ENCODE measurements at places on chromosomes 4 and X.

DNA sequence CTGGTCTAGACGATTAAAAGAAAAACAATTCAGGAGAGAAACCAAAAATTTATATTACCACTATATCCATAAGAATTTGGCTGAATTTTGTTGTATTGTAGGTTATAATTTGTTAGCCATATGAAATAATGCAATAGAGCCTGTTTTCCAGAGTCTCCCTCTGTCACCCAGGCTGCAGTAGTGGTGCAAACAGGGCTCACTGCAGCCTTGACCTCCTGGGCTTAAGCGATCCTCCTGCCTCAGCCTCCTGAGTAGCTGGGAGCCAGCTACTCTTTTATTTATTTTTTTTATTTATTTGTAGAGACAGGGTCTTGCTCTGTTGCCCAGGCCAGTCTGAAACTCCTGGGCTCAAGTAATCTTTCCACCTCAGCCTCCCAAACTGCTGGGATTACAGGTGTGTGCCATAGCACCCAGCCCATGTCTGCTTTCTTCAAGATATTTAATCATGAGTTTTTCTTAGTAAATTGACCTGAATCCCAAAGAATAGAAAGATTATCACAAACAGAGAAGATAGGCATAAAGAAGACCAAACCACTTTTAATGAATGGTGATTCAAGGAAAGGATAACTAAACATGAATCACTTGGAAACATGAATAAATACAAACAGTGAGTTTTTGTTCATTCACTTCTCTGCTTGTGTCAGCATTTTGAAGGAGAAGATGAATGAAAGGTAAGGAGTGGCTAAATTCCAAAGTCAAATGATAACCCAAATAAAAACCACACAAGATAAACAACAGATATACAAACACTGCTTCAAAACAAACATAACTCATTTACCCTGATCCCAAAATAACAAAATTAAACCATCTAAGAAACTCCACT is 82.1 kb downstream of the PPP3CA start:
- no peak for DNase-seq

DNA sequence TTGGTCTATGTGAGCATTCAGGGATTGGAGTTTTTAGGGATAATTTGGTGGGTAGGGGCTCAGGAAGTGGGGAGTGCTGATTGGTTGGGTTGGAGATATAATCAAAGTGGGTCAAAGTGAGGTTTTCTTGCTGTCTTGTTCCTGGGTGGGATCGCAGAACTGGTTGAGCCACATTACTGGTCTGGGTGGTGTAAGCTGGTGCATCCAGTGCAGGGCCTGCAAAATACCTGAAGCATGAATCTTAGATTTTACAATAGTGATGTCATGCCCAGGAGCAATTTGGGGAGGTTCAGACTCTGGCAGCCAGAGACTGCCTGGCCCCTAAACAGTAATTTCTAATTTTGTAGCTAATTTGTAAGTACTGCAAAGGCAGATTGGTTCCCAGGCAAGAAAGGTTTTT is 665.6 kb upstream of the PRKX start:
- no peak for DNase-seq

DNA sequence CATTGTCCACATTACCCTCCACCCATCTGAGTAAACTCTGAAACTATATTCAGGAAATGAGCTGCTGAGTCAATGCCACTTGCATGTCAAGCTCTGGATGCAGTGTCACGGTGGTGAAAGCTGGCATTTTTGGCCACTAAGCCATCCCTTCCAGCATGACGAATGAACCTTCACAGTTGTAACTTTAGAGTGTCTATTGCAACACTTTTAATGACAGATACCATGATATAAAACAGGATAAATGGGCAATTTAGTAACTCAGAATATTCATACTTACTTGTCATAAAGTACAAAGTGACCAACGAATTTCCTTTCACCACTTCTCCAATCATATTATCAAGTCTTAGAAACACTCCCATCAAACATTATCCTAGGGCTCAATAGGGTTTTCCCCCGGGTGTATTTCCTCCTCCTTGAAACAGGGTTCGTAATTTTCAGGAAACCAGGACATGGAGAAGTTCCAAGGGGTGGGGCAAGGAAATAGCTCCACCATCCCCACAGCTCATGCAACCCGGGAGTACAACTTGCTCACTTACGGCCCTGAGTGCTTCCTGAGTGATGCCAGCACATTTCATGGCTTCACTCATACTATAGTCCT is 73.1 kb downstream of the MTHFD2L start:
- DNase-seq = no peak

GRCh38 chr4:6162885-6163284 is 37.5 kb downstream of the JAKMIP1 start:
- DNase-seq = no peak

DNA sequence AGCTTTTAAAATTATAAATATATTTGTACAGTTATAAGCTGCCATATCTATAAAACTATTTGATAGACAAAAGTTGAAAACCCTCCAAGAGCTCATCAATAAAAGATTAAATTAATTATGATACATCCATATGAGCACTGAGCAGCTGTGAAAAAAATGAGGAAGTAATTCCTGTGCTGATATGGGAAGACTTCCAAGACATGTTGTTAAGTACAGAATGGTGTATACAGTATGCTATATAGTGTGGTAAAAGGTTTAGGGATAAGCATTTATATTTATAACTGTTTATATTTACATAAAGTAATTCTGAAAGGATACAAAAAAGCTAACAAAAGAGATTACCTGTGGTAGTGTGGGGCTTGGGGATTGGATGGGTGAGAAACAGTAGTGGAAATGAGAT is 92.8 kb upstream of the BMP2K start:
- DNase-seq = no peak

DNA sequence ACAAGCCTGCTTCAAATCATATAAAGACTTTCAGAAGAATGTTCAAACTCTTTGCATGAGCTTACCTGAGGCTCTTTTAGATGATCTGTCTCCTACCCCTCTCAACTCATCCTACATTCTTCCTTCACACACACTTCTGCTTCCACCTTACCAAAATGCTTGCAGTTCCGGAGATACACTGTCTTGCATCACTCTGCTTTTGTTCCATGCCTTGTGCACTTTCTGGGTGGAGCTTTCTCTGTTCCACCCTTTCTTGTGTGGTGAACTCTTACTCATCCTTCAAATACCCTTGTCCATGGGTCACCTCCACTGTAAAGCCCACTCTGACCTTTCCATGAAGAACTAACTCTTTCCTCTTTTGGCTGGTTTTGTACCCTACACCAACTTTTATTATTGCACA is 18.4 kb upstream of the MGST2 start:
- DNase-seq = no peak

GRCh38 chr4:56289934-56290333 is 97.4 kb downstream of the AASDH start:
- DNase-seq = no peak

- no peak for DNase-seq
Measured at GRCh38 chr4:16480011-16480410, 253.7 kb upstream of the TAPT1 start.

DNA sequence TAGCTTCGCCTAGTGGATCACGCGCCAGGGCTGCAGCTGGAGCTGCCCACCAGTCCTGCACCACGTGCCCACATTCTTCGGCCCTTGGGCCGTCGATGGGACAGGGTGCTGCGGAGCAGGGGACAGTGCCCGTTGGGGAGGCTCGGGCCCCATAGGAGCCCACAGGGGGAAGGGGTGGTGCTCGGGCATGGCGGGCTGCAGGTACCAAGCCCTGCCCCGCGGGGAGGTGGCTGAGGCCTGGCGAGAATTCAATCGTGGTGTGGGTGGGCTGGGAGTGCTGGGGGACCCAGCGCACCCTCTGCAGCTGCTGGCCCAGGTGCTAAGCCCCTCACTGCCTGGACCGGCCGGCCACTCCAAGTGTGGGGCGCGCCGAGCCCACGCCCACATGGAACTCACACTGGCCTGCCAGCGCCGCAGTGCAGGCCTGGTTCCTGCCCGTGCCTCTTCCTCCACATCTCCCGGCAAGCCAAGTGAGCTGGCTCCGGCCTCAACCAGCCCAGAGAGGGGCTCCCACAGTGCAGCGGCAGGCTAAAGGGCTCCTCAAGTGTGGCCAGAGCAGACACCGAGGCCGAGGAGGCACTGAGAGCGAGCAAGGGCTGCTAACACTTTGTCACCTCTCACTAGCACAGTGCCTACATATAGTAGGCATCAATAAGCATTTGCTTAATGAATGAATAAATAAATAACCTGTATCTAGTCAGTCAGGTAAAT is 11.7 kb downstream of the SCFD2 start:
- no peak for DNase-seq

DNA sequence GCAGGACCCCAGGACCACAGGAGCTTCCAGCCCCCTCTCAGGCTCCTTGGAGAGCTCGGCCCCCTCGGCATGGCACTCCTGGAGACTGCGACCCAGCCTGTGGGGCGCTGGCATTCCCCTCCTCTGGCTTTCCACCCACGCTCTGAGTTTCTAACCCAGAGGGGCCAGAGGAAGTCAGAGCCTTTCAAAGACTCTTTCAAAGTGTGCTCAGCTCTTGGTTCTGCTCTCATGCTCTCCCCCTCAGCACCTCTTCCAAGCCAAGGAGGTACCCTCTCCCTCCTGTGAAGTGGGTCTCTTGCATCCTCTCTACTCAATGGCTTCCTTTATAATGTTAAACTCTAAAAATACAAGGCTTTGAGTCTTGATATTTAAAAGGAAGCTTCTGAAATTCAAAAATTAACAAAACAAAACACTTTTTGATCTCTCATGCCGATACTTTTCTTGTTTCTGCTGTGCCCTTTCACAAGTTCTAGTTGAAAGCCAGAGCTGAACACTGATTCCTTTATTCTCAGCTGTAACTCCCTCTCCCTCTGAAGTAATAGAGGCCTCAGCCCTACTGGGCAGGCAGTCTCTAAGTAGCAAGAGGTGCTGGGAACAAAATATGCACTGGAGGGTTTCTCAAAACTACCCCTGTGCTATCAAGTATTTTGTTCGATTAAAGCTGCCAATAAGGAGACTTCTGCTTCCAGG is 82.8 kb downstream of the NAT8L start:
- DNase-seq = no peak

DNA sequence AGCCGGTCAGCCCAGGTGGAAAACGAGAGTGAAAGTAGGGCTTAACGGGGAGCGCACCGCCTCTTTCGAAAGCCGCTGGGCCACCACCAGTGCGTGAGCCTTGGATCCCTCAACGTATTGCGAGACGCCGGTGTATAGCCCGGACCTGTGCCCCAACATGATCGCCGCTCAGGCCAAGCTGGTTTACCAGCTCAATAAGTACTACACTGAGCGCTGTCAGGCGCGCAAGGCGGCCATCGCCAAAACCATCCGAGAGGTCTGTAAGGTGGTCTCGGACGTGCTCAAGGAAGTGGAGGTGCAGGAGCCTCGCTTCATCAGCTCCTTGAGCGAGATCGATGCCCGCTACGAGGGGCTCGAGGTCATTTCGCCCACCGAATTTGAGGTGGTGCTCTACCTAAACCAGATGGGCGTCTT is 929 bp downstream of the MAB21L2 start:
- DNase-seq = no peak

DNA sequence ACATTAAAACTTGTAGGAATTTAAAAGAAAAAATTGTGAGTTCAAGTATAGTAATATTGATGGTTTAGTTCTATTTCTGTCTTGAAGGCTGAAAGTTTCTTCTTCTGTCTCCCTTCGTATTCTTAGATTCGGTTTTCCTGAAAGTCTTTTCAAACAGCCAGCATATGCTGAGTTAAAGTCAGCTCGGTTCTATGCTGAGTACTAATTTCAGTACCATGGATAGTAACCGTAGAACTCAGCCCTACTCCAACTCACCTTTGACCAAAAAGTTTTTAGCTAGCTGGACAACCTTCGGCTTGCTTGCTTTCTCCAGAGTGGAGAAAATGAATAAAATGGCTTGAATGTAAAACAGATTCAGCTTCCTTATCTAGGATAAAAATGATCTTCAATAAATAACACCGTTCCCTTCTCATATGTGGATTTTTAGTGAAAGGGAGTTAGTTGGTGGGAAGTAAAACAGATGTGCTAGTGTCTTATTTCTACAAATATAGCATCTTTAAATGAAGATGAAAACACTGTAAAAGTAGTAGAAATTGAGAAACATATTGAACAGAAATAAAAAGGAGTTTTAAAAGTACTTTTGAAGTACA is 5.2 kb downstream of the POU4F2 start:
- no peak for DNase-seq

- DNase-seq = no peak
Measured at GRCh38 chr4:156954587-156954986, 17.0 kb downstream of the PDGFC start.

DNA sequence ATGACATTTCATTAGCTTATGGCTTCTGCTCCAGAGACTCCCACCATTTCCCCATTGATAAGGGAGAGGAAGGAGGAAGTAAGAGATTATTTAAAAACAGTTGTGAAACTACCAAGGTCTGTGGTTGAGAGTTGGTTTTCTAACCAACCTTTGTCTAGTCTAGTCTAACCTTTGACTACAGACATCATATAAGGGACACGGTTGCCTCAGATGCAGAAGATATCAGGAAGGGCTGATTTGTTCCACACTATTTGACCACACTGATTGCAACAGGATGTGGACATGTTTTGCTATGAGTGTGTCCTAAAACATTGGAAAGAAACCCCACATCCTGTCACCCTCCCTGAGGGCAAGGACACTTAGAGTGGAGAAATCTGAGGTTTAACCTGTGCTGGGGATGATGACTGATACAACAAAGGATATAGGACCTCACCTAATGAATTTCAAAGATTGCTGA is 53.0 kb downstream of the COQ2 start:
- DNase-seq = no peak

DNA sequence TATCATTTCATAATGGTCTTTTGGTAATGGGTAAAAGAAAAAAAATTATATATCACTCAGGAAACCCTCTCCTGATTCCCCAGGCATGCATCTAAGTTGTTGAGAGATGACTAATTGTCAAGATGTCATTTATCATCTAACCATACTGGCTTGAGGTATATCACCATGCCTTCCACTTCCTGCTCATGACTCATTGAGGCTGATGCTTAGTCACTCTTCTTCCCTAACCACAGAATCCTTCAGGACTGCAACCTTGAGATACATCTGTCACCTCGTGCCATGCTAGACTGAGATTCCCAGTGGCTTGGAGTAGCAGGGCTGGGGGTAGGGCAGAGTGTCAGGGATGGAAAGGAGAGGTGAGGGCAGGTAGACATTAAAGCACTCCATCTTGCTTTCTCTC is 782.5 kb upstream of the INTU start:
- no peak for DNase-seq

DNA sequence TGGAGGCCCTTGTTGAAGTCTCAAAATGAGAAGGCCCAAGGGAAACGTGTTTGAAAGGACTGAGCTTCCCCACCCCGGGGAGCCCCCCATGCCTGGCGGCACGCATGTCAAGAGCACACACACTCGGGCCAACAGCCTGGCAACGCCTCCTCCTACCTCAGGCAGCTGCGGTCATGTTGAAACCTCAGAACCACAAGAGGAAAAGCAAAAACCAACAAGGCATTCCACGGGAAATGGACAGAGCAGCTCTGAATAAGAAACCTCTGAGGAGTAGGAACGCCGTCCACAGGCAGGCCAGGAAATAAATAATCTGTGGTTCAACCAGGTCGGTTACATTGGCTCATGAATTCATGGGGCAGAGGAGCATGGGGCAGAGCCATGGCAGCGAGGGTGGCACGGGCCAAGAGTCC is 95.7 kb upstream of the AFAP1 start:
- no peak for DNase-seq

GRCh38 chr4:1105662-1106061 is 7.7 kb downstream of the RNF212 start:
- DNase-seq = no peak

GRCh38 chrX:72031634-72032033 is 100.1 kb downstream of the RTL5 start:
- no peak for DNase-seq

- no peak for DNase-seq
Measured at GRCh38 chr4:101103381-101104142, 243.8 kb downstream of the PPP3CA start.
